Hematopoietic multipotent progenitor cell treated with erythropoietin and hydrocortisone succinate and interleukin-3 and kit ligand, for 17 days (in vitro differentiated cells): ENCODE measurements at places on chromosomes 11 and 22.

- no peak for DNase-seq
These were observed 825 bp downstream of the SLC1A2 start for GRCh38 chr11:35418282-35419183.

DNA sequence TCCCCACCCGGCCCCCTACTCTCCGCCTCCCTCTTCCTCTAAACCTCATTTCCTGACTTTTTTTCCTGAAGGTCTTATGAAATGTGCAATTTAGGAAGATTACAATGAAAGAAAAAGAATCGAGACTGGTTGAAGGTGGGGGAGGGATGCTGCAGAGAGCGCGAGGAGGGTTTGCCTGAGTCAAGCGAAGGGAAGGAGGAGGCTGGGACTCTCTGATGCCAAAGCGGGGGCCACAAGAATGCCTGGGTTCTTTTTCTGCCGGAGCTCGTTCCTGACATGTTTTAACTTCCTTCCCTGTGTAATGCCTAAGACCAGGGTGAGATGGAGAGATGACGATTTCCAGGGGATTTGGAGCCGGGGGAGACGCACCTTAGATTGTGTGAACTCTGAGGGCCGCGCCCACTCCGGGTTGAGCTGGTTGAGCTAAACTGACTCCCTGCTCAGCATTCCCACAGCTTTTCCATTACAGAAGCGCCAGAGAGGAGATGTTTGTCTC is 270.5 kb upstream of the SORL1-AS1 start:
- DNase-seq: no peak

DNA sequence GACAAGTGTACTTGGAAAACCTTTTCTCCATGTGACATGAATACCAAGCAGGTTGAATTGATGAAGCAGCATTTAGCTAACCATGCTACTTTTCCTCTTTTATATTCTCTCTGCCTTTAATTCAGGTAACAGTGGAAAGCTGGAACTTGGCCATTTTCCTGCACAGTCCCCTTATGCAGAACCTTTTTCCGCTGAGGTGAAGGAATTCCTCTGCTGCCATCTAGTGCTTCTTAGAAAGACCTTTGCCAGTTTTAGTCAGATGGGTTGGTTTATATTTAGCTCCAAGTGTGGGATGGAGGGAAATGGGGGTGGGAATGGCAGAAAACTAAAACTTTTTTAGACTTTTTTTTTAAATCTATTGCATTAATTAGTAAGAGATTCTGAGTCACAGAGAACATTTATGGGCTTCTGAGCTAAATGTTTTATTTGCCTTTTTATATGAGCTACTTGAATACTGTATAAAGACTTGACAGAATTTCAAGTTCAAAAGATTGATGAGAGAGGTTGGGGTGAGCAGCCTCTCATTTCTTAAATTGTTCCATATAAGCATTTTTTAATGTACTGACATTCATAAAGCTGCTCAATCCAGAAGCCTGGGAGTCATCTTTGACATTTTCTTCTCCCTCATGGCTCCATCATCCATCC is 153.9 kb upstream of the ZC3H12C start:
- no peak for DNase-seq

DNA sequence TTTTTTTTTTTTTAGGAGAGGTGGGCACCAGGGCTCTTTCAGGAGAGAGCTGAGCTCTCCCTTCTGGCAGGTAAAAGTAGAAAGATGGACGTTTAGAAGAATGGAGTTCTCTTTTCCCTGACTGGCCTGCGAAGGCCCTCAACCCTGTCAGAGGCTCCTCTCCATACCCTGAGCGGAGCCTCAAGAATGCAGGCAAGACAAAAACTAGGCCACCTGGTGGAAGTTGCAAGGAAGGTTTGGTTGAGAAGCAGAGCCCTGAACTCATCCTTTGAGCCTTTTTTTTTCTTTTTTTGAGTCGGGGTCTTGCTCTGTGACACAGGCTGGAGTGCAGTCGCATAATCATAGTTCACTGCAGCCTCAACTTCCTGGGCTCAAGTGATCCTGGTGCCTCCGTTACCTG is 1.4 kb downstream of the OTOG start:
- no peak for DNase-seq

DNA sequence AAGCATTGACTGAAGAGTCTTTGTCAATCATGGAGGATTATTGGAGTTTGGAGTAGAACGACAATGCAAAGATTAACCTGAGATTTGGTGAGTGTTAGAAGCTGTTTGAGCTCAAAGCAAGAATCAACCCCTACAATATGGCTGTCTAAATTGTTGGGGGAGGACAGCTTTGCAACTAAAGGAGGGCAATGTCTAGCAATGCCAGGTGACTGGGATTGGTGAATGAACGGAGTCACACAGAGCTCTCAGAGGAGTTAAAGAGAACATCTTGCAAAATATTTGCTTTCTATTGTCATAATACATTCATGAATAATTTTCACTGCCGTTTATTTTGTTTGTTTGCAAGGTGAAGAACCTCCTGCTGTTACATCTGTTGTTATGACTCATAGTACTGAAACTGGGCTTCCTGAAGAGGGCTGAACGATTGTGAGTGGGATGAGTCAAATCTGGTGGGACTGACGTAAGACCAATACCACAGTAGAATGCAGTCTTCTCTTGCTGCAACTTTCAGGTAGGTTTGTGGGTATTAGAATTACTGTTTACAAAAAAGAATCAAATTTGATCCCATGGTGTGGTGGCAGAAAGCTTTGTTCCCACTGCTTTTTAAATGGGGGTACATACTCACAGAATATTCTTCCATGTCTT is 281.9 kb downstream of the CADM1 start:
- no peak for DNase-seq

DNA sequence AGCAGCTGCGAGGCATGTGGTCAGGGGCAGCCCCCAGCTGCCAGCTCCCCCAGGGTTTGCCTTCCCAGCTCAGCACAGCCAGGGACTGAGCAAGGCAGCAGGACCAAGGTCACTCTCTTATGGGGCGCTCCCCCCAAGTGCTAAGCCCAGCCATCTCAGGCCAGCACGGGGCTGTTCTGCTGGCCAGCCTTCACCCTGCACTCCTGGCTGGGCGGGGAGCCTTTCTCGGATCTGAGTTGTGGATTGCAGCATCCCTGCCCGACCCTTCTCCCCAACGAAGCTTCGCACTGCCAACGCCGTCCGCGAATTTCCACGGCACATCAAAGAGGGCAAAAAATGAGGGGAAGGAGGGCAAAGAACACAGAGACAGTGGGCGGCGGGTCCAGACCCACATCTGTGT is 42.5 kb upstream of the GAL start:
- DNase-seq: no peak
